Prostate gland (tissue), 2 donors: ENCODE measurements at places on chromosomes 6 and 20.

DNA sequence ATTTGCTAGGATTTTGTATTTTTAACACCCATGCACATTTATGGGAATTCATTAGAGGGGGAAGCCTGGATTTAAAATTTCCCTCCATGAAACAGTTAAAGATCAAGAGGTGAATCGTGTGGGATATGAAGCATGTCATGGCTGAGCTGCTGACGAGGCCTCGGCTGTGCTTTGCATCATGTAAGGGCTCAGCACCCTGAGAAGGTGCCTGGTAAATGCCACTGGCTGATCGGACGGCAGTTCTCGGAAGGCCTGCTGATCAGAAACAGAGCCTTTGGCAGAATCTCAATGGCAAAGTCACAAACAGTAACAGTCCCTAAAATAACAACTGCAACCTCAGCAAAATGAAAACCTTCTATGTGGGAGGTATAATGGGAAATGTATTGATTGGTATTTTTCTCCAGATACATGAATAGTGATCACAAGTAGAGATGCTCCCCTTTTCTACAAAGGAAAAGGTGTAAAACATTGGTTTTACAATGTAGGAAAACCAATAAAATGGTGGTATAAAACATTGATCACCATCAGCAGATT is 53.0 kb upstream of the FUCA2 start:
- no peak for DNase-seq

DNA sequence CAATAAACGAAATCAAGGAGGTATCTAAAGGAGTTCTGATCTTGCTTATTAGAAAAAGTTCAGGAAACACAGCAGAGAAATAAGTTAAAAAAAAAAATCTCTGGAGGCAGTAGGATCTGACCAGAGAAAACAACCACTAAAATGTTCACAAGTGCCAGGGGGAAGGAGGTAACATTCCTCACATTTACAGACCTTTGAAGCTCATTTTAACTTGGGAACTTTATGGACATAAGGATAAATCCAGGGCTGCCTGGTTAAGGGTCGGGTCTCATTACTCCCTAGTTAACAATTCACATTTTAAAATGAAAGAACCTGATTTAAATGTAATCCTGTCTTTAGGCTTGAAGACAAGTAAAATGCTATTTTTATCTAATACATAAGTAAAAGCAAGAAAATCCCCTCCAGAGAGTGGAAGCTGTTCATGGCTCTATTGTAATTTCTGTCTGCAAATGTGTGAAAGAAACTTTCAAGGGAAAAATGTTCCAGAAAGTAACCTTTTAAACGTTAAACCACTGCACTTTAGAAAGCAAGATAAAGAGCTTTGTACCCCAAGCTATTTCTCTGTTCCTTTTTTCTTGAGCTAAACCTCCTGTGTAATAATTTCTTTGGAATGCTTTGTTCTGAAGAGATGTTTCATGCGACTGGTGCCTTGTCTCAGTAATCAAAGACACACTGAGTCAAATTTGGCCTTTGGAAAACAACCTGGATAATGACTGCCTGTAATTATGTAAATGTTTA is 38.2 kb downstream of the MYLIP start:
- no peak for DNase-seq

DNA sequence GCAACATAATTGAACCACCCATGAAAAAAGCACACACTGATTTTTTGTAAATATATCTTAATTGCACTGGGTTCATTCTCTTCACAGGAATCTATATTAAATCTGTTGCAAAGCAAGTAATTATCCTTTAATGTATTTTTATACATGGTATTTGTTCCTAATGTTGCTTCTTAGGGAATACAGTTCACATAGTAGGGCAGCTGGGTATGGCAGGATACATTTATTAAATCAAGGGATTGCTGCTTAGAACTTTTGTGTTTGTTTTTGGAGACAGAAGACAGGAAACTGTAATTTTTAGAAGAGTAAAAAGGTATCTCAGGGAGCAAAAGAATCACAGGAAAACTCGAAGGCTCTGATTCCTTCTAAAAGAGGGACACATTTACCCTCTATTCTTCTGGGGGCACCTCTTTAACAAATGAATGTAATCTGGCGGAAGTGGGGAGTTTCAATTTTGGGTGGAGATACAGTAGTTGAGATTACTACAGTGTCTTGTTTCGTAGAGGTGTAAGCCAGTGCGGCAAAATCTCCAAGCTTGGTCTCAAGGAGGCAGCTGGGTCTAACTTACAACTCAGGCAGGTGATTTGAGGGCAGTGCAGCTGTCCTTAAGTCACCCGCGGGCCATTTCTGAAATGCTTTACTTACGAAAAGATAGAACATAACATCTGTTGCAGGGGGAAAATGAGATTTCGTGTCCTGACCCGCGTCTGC is 812 bp upstream of the SMIM13 start:
- DNase-seq = peak; percentile 51

DNA sequence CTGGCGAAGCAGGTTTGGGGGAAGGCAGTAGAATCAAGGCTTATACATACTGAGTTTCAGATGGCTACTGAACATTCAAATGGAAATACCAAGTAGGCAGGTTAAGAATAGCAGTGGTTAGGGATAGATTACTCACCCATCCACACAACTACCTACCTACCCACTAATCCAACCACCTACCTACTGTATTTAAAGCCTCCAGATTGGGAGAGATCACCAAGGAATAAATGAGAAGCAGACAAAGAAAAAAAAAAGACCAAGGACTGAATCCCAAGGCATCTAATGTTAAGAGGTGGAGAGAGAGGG is 68.3 kb upstream of the SMIM29 start:
- DNase-seq = no peak

DNA sequence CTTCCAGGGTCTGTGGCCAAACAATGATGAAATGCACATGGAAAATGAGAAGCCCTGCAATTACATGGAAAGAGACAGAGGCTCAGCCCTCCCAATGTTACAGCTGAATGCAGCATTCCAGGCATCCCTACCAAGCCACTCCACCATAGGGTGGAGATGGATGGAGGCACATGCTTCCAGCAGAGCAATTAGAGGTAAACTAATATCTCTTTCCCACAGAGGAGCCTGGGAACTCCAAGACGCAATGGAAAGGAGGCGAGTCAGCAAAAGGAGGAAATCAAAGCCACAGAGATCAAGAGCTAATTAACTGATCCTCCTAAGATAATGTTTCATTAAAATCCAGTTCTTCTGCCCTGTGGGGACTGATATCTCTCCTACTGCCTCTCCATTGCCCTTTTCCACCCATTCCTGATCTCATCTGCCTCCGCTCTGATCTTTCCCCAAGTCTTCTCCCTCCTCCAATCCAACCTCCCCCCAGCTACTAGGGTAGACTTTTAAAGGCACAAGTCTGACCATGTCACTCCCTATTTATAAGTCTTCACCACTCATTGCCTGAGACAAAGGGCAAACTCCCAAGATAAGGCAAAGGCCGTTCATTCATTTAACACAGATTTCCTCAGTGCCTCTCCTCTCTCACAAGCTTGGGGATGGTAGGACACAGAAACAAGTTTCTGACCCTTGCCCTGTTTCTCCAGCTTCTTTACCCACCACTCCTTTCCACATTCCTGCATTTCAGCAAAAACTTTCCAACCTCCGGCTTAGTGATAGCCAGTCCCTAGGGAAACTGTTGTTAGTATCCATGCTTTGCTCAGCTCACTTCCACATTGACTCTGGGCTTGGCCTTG is 14.3 kb upstream of the KCNB1 start:
- no peak for DNase-seq

DNA sequence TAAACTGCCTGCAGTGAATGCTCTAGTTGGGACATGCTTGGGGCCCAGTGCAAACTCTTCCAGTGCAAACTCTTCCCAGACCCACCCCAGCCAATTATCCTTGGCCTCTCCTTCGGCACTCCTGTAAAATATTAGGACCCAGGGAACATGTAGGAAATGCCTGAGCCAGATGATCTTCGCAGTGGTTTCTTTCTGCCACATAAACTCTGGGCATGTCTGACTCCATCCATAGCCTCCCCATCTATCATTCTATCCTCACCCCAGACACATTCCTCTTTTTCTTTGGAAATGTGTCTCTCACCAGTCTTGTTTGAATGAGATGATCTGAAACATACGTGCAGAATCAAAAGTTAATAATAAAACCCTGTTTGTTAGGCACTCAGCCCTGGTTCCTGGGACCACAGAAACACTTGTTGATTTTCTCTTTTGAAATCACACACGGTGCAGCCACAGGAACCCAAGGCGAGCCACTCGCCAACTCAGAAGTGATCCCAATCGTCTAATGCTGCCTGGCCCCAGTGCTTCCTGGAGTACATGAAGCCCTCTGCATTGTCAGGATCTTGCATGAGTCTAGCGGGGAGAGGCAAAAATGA is 108.9 kb upstream of the CST7 start:
- no peak for DNase-seq

- no peak for DNase-seq
Observed at GRCh38 chr6:54784011-54784410, 62.6 kb upstream of the FAM83B start.

DNA sequence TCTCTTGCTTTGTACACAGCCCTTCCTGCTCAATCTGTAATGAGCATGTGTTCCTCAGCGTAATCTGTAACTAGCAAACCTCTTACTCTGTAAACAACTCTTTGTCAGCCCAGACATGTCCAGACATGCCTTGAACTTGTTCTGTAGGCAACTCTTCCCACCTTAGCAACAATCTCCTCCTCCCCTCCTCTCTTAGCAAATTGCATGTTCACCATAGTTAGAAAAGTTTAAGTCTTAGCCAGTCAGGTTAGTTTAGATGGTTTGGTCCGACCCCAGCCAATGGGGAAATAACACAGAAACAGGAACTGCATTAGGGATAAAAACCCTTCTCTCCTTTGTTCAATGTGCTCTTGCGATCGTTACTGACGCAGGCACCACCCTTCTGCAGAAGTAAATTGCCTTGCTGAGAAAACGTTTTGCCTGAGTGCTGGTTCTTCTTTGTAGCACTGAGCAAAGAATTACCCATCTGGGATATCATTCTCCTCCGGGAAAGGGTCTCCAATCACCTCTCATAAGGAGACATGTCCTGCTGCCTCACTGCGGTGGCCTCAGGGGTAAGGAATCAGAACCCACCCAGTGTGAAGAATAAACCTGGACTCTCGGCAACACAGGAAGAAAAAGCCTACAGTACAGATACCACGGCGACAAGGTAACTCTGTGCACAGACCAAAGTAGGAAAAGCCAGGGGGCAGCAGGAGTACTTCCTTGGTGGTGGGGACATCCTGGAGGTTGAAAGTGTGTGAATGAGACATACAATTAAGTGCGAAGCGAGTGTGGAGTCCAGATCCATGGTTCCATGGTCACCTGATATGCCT is 26.2 kb downstream of the PLN start:
- DNase-seq = no peak

DNA sequence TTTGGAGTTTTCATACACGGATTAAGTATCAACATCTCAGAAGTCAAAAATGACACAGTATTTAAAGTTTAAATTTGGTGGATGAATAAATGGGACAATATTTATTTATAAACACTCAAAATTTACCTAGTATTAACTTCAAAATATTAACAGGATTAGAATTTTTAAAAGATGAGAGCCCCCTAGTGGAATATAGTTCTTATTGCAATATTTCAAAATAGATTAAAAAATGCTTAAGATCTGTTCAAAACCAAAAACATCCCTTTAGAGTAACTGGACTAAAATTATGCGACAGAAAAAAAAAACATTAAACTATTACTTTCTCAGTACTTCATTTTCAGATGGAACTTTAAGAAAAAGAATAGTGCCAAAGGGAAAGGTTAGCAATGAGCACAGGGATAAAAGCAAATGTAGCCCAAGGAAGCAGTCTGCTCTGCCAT is 56.6 kb downstream of the SNX14 start:
- DNase-seq = no peak

DNA sequence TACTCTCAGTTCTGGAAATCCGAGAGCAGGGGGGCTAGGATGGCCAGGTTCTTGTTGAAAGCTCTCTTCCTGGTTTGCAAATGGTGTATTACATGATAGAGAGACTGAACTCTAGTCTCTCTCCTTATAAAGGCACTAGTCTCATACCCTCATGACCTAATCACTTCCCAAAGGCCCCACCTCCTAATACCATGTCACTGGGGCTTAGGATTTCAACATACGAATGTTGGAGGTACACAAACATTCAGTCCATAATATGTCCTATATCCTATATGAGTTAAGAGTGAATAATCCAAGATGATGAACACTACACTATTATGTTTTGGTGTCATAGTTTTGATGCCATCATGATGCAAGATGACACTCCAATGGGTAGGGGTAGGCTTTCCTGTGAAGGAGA is 20.0 kb upstream of the TXLNB start:
- DNase-seq = no peak

GRCh38 chr6:133099573-133099972 is 141.6 kb upstream of the EYA4 start:
- DNase-seq = no peak

GRCh38 chr20:61734733-61735502 is 330.8 kb downstream of the TAF4 start:
- no peak for DNase-seq

DNA sequence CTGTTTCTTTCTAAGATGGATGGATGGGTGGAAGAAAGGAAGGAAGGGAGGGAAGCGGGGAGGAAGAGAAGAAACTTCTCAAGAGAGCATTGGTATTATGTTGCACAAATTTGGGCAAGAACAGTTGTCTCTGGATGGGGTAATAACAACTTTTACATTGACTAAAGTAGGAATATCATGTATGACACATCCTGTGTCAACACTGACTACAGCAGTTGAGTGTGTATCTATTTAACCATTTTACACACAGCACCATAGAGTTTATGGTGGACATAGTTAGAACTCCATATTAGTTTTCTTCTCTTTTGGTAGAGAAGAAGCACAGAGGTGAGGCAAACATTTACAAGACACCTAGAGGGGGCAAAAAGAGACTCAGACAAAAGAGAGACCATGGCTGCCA is 44.2 kb upstream of the RNF146 start:
- DNase-seq = no peak

GRCh38 chr20:60976913-60977312 is 275.1 kb upstream of the CDH4 start:
- no peak for DNase-seq

DNA sequence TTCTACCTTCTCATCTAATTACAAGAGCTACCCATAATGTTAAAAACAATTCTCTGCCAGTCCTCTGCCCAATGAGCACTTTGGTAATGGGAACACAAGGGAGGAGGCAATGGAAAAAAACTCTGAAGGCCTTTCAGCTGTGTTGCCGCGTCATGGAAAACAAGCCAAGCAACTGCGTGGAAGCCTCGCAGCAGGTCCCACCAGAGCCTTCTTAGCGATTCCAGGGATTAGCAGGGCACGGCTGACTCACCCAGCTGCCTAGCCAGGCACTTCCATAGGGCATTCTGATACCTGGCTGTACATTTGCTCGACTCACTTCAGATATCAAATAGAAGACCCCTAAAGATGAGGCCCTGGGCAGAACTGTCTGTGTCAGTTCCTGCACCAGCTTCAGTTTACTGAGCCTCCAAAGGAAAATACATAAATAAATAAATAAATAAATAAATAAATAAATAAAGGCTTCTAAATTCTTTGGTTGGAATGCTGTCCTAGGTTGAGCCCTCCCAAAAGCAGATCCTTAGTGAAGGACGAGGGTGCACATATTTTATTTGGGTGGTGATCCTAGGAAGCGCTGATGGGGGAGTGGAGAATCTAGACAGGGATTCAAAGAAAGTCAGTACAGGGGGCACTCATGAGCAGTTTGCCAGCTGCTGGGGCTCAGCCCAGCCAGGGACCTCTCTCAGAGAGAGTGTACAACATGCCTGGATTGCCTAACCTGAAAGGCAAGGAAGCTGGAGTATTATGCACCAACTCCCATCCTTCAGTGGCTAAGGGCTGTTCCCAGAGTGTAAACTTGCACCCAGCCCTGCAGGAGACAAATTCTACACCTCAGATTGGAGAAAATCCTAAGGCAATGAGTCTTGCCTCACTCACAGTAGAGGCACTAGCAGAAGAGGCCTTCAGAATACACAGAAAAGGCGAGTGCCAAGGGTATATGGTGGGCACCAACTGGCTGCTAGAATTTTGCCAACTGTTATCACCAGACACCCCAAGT is 18.2 kb downstream of the SNAP25 start:
- DNase-seq = no peak
